ENCODE measurements at places on chromosomes 3 and 15.

GRCh38 chr3:176430244-176431037 lies 766.8 kb downstream of the TBL1XR1 start:
- DNase-seq: no peak

- no peak for DNase-seq
Observed at GRCh38 chr3:177062052-177062732, 135.1 kb downstream of the TBL1XR1 start.

DNA sequence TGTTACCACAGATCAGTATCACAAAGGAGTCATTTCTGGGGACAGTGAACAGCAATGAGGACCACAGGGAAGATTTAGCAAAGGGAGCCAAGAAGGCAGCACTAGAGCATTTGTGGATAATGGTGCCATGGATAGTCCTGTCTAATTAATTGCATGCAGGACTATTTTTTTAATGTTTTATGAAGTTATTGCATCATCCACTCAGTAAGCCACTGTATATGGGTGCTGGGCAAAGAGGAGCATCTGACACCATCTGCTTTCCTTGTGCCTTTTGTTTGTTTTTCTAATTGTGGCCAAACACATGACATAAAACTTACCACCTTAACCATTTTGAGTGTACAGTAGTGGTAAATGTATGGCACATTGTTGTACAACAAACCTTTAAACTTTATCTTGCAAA lies 301.1 kb upstream of the LRRFIP2 start:
- DNase-seq: no peak

GRCh38 chr15:78726870-78727551 lies 84.3 kb downstream of the ADAMTS7 start:
- no peak for DNase-seq

GRCh38 chr3:146243559-146243958 lies 7.3 kb downstream of the PLSCR4 start:
- no peak for DNase-seq

GRCh38 chr3:152458376-152459117 lies 189.8 kb downstream of the MBNL1 start:
- DNase-seq: no peak

- no peak for DNase-seq
Observed at GRCh38 chr3:18586076-18586475, 160.9 kb upstream of the SATB1 start.

DNA sequence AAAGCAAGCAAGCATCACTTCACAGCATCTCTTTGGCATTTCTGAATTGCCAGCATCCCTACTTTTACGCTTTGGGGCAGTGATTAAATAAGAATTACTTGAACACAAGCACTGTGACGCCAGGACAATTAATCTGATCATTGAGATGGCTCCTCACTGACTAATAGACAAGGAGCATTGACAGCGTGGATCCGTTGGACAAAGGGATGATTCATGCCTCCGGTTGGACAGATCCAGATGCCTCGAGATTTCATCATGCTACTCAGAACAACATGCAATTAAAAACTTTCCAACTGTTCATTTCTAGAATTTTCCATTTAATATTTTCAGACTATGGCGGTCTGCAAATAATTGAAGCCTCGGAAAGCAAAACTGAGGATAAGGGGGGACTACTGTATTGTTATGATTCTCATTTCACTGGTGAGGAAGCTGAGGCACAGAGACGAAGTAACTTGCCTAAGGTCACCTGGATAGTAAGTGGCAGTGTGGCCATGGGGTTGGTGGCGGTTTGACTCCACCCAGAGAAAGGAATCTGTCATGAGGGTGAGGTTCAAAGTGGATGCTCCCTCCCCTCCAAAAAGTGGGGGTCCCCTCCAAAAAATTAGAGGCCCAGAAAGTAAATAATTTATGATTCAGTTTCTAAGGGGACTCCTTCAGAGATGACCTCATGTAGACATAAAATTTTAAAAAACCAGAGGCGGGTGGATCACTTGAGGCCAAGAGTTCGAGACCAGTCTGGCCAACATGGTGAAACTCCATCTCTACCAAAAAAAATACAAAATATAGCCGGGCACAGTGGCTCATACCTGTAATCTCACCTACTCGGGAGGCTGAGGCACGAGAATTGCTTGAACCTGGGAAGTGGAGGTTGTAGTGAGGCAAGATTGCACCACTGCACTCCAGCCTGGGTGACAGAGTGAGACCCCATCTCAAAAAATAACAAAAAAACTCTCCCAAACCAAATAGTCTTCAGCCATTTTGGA lies 12.3 kb upstream of the PGPEP1L start:
- DNase-seq: no peak

GRCh38 chr3:142013326-142013980 lies 135.9 kb downstream of the TFDP2 start:
- no peak for DNase-seq

All from tibial artery (tissue), 4 donors.